ENCODE measurements at places on chromosomes 11 and 22. TPM values are rescaled to one million over a fixed set of nuclear protein-coding genes. Genes with fewer than 3 reads are reported as not detected.

GLYATL1 gene
- not detected for total RNA-seq

- no peak for DNase-seq
Measured at GRCh38 chr11:135027461-135027860, 615.4 kb upstream of the B3GAT1 start.

DNA sequence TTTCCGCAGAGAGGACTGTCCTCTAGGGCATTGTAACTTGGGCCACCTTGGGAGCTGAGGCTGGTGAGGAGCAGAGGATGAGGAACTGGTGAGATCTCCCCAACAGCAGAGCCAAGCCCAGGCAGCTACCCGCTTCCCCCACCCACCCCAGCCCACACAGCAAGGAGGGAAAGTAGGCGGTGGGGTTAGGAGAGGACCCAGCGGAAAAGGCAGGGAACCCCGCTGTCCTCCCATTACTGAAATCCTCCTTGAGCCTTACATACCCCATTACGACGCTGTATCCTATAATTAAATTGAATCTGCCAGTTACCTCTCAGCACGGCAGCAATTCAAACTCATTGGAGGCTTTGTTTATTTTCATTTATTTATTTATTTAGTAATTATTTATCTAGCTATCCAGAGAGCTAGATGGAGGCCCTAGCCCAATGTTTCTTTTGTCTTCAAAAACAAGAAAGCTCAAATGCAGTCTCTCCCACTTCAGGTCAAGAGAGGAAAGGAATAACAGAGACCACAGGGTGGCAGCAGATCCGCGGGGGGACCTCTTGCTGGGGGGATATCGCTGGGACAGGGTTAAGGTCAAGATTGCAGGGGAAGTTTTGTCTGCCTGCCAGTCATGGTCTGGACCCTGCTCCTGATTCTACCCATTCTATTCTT lies 218.0 kb downstream of the ST3GAL4 start:
- no peak for DNase-seq

- no peak for DNase-seq
Measured at GRCh38 chr11:8987446-8987845, 16.4 kb downstream of the NRIP3 start.

- no peak for DNase-seq
Measured at GRCh38 chr11:89447845-89448244, 43.3 kb downstream of the NOX4 start.

- no peak for DNase-seq
Measured at GRCh38 chr11:78708388-78708787, 133.7 kb upstream of the NARS2 start.

CABP4 gene
- total RNA-seq, result 1.6 TPM

GRCh38 chr22:20111045-20111688 lies 4.7 kb upstream of the RANBP1 start:
- peak; percentile 40 for DNase-seq

DNA sequence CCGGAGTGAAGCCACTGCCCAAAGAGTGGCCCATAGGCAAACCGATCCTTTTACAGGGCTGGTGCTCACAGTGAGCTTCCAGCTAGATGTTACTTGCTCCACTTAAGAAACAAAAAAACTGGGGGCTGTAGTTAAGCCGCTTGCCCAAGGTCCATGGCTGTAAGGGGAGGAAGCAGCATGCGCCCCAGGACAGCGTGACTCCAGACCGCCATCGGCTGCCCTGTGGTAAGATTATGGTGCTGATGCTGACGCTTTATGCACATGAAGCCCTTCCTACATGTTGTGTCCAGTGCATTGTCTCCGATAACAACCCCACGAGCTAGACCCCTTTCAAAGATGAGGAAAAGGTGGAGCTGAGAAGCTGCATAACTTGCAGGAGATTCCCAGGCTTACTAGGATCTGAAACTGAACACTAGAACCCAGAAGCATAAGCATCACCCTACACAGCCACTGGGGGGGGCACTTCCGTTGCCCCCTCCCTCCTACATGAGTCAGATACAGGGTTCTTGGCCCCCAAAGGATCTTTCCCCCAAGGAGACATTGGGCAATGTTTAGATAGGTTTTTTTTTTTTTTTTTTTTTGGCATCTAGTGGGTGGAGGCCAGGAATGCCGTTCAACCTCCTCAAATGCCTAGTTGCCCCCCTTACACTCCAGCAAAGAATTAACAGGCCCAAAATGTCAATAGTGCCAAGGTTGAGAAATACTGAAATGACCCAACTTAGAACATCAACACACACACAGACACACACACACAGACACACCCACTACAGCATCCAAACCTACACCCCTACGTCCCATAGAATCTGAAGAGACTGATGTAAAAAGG lies 53.9 kb downstream of the MN1 start:
- DNase-seq, result no peak

APOL3 gene
- 2.3 TPM for total RNA-seq

DNA sequence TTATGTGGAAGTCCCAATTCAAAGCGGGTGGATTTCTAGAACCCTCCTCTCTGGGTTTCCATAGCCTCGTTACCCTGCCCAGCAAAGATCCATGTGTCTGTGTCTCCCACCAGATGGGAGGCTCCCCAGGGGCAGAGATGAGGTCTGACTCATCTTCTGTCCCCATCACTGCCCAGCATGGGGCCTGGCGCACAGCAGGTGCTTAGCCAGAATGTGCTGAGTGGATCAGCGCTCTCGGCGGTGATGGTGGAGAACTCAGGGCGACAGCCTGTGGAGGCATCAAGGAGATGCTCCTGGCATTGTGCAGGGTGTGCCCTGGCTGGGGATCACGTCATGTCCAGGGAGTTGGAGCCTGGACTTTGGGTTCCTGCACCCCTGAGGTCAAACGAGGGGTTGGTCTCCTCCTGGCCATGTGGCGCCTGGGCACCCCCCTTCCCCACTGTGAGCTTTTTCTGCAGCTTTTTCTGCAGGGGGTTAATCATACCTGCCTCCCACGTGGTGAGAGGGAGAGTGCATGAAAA lies 46.1 kb upstream of the RFPL3 start:
- DNase-seq, result no peak

- no peak for DNase-seq
Measured at GRCh38 chr11:130646881-130647280, 198.4 kb downstream of the ADAMTS15 start.

SHISAL1 gene
- 1.2 TPM for total RNA-seq

- no peak for DNase-seq
Measured at GRCh38 chr11:126357969-126358762, 2.7 kb downstream of the ST3GAL4 start.

OR2AT4 gene
- not detected for total RNA-seq

ZP1 gene
- not detected for total RNA-seq

DNA sequence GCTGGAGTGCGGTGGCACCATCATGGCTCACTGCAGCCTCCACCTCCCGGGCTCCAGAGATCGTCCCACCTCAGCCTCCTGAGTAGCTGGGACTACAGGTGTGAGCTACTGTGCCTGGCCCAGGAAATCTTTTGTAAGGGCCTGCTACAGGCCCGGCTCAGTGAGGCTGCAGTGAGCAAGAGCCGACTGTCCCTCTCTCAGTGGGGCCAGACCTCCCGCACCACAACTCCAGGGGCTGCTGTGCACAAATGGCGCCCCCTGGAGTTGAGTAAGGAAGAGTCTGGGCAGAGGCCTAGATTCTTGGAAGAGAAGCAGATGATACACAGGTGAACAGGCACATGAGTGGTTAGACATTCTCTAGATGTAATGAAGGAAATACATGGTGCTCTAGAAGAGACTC lies 7.0 kb downstream of the SERHL2 start:
- DNase-seq, result no peak

DNA sequence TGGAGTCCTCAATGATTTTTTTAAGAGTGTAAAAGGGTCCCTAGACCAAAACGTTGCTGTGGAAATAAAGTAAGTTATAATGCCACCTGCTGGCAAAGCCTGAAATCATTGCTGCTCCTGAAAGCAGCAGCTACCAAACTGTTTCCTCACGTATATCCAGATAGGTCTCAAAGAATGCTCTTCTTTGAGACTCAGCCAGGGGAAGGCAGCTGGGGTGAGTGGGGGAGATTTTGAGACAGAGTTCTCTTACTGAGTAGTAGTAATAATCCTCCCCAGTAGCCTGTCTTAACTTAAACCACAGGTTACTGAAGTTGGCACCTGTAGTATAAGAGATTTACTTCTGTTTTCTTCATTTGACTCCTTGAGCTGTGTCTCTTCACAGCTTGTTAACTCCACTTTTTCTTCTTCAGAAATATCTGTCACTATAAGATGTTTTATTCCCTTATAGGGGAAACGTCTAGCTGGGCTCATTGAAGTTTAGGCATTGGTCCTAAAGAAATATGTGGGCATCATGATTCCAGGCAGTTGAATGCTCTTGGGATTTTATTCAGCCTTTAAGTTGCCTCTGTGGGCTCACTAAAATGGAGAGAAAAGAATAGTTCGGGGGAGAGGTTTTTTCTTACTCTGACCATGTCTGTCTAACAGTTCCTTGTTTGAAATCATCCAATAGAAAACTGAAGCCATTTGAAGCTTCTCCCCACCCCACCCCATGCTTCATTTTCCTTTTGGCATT lies 77.9 kb downstream of the BTBD10 start:
- DNase-seq, result no peak

GRCh38 chr11:34381775-34382174 lies 24.0 kb upstream of the ABTB2 start:
- DNase-seq, result no peak

IL18 gene
- total RNA-seq, result 132 TPM

ELFN2 gene
- 12.9 TPM for total RNA-seq

DNA sequence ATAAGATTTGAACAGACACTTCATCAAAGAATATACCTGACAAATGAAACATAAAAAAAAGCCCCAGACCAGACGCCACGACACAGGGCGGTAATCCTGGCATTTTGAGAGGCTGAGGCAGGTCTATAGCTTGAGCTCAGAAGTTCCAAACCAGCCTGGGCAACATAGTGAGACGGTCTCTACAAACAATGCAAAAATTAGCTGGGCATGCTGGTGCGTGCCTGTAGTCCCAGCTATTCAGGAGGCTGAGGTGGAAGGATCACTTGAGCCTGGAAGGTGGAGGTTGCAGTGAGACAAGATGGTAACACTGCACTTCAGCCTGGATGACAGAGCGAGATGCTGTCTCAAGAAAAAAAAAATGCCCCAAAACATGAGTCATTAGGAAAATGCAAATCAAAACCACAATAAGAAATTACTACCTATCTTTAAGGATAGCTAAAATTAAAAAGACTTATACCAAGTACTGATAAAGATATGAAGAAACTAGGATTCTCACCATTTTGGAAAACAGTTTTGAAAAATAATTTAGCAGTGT lies 91.7 kb upstream of the GRAMD1B start:
- DNase-seq, result no peak
